ENCODE measurements at places on chromosomes 1 and 21.
A peak's percentile ranks its signal among the peaks of the same experiment; 100 is the strongest.

GRCh38 chr1:115331558-115332331 is 6.3 kb downstream of the NGF start:
- ATAC-seq = no peak

DNA sequence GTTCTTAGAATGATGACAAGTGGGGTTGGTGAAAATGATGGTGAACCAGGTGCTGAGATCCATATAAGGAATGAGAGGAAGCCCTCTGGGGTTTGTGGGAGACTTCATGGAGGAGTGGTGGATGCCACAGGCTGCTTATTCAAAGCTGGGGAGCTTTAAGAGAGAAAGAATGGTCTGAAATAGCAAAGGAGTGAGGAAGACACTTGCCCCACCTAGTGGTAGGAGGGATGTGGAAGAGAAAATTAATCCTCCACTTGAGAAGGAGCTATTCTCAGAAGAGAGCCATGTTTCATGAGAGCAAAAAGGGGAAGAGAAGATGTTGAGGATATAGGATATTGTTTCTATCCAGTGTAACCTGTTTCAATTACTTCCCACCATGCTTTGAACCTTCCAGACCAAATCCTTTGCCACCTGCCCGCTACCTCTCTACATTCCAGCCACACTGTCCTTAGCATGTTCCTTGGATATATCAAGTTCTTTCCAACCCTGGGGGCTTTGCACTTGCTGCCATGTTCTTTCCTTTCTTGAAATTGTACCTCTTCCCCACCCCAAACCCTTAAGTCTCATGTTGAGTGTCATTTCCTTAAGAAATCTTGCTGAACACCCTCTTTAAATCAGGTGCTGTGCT is 19.6 kb upstream of the ZNF648 start:
- ATAC-seq = no peak

DNA sequence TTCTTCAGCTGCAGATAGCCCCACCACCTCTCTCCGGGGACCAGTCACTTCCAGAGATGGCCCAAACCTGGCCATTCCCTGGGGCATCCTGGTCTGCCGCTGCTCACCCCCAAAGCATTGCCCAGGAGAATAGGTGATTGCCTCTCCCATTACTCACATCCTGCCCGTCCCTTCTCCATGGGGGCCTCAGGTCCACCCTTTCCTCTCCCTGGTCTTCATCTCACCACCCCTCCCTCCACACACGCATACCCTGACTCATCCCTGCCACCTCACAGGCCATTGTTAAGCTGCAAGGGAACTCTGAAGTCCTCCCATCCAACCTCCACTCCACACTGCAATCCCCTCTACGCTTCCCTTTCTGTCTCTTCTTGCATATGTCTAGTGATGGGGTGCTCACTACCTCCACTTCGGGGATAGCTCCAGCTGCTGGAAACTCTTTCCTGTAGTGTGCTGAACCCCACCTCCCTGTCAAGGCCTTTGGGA is at the start of gene PLEKHG5:
Gene PLEKHG5, minus strand, starts transcription at position 188 of the 483 bp plus-strand sequence. CDS start 14,096 bp downstream, outside the sequence.
- ATAC-seq = no peak

- ATAC-seq = no peak
Observed at GRCh38 chr1:204735042-204735441, 49.5 kb upstream of the LRRN2 start.

GRCh38 chr1:151255381-151255780 is 847 bp downstream of the PSMD4 start:
- no peak for ATAC-seq

- ATAC-seq = no peak
Observed at GRCh38 chr1:7253118-7253480, 467.8 kb downstream of the CAMTA1 start.

- ATAC-seq = no peak
Observed at GRCh38 chr1:214670098-214670497, 67.1 kb downstream of the CENPF start.

DNA sequence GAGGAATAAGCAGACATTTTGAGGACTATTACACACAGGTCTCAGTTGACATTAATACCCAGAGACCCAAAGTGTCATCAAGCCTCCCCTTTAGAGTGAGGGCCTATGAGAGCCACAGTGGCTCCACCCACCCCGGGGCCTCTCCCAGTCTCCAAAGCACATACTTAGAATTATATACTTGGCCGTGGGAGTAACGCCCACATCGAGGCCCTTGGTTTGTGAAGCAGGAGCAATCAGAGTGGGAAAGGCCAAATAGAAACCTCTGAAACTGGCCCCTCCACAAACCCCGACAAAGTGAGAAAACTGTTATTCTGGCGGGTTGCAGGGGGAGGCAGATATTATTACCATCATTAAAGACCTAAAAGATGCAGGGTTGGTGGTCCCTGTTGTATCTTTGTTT is 7.0 kb upstream of the DESI2 start:
- no peak for ATAC-seq

DNA sequence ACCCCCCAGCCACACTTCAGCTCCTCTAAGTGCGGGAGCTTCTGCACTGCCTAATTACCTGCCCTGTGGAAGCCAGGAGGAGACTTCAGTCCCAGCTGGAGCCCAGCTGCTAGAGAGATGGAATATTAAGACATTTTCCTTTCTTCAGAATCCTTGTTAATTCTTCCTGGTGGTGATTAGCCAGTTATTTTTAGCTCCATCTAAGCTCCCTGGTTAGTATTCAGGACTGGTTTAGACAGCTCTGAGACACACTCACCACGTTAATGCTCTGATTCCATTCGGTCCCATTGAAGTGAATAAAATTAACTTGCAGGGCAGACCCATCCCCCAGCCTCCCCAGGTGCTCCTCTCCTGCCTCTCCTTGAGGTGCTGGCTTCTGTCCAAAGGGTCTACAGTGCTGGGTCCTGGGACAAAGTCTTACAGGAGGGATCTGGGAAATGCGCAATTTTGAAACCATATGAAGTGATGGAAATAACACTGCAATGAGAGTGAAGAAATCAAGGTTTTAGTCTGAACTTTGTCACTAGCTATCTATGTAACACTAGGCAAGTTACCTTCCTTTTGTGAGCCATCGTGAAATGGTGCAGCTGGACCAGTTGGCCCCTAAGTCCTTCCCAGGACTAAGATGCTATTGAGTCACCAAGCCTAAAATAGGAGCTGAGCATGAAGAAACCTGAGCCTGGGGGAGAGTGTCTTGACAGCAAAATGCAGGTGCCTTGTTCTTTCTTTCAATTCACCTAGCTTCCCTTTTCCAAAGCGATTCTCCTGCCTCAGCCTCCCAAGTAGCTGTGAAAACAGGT is 117.4 kb upstream of the ATP1A1 start:
- no peak for ATAC-seq

- ATAC-seq = no peak
Observed at GRCh38 chr1:5287178-5288150, 633.1 kb downstream of the AJAP1 start.

GRCh38 chr21:38333301-38334272 is 76.8 kb downstream of the KCNJ15 start:
- ATAC-seq = no peak

- ATAC-seq = no peak
Observed at GRCh38 chr1:199741586-199741985, 285.9 kb upstream of the NR5A2 start.

- ATAC-seq = no peak
Observed at GRCh38 chr1:37478890-37479254, 4.5 kb downstream of the ZC3H12A start.

DNA sequence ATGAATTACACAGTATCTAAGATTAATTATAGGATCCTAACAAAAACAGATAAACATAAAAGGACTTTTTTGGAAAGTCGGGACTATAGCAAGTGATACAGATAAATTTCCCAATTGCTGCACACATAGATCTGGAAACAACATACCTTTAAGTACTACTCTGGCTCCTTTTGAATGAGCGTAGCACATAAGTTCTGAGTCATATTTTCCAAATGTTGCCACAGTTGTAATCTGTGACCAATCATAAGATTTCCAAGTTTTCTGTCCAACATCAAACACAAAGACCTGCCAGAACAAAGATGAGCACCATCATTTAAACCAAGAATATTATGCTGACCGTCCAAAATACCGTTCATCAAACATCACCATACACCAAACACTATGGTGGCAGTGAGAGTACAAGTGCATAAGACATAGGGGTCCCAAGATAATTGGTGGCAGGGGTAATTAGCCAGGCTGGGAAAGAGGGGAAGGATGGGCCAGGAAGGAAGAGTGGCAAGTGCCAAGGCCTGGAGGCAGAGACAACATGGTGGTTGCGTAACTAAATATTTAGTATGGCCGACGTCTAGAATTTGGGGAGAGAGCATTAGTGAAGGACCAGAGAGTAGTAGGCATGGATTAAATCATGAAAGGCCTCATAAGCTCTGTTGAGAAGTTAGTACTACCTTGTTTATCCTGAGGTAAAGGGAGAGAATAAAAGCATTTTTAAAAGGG is 3.6 kb downstream of the CTBS start:
- ATAC-seq = no peak

- no peak for ATAC-seq
Observed at GRCh38 chr21:20024741-20025140, 973.5 kb upstream of the NCAM2 start.

- ATAC-seq = peak; percentile 83
Observed at GRCh38 chr1:11670747-11671146, 6.7 kb downstream of the FBXO6 start.

DNA sequence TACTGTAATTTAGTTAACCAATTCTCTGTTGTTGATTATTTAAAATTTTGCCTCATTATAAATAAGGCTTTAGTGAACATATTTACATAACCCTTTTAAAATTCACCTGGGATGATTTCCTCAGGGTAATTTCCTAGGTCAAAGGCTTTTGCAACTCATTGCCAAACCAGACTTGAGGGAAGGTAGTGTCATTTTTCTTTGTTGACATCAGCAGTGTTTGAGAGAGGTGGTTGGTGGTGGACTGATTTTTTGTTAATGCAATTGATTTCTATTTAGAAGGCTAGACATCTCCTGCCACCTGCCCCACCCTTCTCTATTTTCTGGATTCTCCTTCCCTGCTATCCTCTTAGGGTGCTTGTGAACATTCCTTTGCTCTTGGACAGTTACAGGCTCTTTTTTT is 116.8 kb downstream of the HHAT start:
- no peak for ATAC-seq

GRCh38 chr1:30332116-30333094 is 391.0 kb downstream of the MATN1 start:
- ATAC-seq = no peak

DNA sequence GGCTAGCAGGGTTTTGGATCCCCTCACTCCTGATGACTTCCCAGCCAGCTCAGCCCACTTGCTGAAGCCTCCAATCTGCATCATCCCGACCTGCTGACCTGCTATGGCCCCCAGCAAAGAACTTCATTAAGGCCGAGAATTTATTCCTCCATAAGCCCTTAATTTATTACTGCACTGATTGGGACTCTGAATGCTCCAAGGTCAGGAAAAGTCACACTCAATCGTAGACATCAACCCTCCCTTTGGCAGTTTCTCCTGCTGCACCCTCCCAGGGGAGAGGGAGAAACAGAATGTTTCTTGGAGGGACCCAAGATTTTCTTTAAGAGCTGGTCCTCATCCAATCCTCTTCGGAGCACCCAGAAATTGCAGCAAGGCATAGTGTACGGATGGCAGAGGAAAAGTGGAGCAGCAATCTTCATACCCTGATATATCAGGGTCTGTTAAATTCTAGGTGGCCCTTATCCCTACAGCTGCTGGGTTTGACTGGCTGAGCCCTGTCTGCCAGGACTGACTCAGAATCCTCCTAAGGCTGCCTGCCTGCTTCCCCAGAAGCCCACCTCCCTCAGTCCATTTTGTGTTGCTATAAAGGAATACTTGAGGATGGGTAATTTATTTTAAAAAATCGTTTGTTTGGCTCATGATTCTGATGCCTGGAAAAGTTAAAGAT is 62.2 kb downstream of the DMAP1 start:
- no peak for ATAC-seq

DNA sequence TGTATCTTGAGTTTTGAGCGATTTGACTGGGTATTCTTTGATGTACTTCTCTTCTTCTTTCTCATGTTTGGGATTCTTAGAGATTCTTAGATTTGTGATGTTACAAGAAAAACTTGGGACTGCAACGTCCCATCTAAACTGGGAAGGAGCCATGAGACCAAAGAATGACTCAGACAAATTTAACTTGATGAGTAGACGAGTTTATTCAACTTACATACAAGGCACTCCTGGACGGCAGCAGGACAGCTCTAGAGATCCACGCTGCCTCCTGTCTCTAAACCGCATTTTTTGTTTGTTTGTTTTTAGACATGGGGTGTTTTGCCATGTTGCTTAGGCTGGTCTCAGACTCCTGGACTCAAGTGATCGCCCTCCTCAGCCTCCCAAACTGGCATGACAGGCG is 137.1 kb downstream of the PIK3R3 start:
- no peak for ATAC-seq

DNA sequence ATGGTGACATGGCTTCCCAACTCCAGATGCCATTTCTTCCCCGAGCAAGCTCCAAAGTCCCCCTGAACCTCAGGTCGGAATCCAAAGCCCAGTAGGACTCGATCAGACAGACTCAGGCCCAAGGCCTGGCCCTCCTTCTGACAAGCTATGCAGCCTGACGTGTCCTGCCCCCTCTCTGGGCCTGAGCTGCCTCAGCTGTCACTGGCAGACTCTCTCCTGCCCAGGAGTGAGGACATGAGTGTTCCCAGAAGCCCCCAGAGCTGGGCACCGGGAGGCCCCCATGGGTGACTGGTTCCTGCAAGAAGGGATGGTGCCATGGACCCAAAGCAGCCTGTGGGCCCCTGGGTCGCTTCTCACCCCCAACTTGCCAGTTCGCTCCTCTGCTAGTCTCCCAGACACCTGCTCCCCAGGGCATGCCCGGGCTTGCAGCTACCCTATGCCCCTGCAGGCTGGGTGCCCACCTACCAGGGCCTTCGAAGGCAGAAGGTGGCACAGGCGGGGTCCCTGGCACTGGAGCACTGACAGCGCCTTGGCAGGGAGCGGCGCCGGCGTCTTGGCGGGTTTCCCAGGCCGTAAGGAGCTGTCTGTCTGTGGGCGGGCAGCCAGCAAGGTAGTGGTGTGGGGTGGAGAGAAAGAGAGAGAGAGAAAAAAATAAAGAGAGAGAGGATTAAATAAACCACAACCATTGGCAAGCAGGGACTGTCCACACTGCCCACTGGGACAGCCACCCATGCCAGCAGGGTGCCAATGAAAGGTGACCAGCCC is 2.3 kb downstream of the EDN2 start:
- ATAC-seq = no peak

- ATAC-seq = peak; percentile 17
Observed at GRCh38 chr1:200873671-200874397, 1.1 kb downstream of the GPR25 start.

GRCh38 chr1:50497007-50497406 is 73.8 kb upstream of the DMRTA2 start:
- no peak for ATAC-seq

GRCh38 chr21:41725421-41726031 is 41.3 kb downstream of the RIPK4 start:
- ATAC-seq = no peak

- peak; percentile 62 for ATAC-seq
Observed at GRCh38 chr1:1305300-1306069, 2.2 kb downstream of the ACAP3 start.

DNA sequence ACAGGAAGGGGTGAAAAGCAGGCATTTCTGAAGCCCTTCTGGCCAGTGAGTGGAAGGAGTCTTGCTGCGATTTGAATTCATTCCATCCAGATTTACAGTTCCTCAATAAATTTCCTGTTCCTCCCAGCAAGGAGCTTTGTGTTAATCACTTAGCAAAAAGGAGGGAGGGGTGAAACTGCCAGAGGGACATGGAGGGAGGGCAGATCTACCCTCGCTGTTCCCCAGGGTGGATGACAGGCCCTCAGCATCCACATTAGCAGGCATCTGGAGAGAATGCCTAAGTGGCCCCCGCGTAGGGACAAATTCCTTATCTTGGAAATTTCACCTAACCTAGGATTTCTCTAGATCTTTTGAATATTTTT is 1.2 kb downstream of the ETV3 start:
- ATAC-seq = no peak
